ENCODE measurements at places on chromosomes 5 and 9.

DNA sequence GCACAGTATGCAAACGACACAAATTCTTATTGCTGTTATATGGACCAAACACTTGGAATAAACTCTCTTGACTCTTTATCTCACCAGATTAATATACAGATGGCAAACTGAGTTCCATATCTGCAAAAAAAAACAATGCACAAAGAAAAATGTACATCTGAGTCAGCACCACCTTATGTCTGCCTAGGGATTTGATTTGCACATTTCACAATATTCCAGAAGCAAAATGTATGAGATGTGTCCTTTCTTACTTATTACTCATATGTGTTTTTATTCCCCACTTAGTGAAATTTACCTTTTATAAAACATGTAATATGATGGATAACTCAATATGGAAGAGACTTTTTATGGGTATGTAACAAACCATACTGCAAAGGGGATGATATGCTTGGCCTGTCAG is 236.9 kb downstream of the GLIS3 start:
- DNase-seq, result no peak

GRCh38 chr5:72107901-72108201 is 576 bp downstream of the MAP1B start:
- DNase-seq, result no peak

DNA sequence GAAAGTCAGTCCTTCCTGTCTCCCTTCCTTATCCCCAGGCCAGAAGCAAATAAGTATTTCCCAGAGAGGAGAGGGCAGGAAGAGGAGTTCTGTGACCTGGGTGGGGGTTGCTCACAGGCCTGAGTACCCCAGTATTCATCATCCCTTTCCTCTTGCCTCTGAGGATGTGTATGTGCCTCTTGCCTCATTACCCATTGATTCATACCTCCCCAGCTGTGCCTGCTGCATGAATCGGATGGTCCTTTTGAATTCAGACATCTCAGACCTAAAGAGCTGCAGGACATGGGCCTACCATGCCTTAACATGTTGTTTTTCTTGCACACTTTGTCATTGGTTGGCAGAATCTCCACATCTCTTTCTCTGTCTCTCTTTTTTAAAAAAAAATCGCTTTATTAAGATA is 112.8 kb upstream of the SHB start:
- no peak for DNase-seq

GRCh38 chr5:87116825-87117512 is 150.7 kb upstream of the RASA1 start:
- no peak for DNase-seq

- DNase-seq, result no peak
These were observed 109.8 kb downstream of the ACTL7B start for GRCh38 chr9:108746001-108746400.

DNA sequence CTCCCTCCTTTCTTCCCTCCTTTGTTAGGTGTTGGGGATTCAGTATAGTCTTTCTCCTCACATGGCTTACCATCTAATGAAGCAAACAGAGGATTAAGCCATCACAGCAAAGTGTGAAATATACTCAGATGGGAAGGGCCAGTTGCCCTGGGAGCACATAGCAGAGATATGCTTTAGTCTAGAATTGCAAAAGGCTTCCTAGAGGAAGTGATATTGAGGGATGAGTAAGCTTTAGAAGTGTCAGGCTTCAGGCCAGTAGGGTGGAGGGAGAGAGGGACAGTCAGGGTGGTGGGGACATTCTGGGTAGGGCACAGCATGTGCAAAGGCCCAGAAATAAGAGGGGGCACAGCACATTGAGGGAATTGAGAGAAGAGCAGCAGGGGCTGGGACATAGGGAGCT is 46.2 kb upstream of the GLRA1 start:
- no peak for DNase-seq

DNA sequence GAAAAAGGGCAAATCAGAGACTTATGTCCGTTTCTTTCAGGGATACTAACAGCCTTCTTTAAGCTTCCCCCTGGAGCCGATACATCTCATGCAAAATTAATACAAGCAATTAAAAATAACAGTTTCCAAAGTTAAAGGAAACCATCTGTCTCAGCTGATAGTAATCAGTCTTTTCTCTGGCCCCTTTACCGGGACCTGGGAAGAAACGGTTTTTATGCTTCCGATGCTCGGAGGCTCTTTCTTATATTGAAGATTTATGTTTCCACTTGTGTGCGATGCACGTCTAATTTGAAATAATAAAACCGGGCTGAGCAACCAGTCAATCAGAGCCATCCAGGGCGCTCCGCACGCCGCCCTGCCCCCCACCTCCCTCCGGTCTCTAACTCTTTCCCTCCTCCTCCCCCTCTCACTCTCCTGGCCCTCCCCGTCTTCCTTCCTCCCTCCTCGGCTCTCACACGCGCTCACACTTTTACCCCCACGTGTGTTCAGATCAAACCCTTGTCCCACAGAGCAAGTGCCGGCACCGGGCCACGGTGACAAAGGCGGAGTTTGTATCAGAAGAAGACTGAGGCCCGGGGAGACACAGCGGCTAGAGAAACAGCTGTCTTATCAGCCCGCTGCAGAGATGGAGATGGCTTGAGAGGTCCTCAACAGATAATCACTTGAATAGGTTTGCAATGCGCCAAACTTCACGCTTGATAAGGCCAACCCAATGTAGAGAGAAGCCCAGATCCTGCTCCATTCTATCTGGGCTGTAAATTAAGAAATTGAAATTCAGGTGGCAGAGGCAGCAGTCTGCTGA is 5.1 kb upstream of the ELAVL2 start:
- DNase-seq, result no peak

DNA sequence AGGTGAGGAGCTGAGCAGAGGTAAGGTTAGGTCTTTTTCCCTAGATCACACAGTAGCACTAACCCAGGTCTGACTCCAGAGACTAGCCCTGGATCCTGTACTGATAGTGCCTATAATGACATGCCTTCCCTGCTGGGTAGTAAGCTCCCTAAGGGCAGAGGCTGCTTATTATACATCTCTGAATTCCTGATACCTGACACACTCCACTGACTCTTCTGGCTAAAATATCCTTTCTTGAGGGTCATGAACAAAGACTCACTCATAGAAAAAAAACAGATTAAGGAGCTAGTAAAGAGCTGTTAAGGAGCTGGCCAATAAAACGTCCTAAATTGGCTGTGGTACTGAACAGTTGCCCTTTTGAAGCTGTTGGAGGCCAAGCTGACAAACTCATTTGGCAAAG is 149.0 kb upstream of the ITGA1 start:
- no peak for DNase-seq

DNA sequence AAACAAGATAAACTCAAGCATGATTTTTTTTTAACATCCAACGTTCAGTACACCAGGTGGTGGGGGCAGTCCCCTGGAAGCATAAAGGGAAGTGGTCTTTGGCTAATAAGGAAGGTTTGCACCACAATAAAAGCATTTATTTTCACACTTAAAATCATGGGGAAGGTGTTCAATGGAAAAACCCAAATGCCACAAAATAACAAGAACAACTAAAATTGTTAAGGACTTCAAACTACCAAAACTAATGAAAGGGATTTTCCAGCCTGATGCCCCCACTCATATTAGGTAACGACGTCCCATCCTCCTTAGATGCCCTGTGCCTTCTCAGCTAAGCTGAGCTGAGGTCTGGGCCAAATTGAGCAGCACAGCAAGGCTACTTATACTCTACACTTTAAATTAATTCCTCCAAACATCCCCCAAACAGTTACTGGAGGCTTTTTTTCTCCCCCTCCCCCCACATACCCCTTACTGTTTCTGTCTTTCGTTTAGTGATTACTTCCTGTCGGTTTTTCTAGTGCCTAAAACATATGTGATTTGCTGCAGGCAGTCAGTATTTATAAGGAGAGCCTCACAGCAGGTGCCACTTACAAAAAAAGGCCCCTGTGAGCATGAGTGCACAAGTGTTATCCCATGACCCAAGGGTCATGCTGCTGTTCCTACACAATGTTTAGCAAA is 259.7 kb upstream of the ZNF608 start:
- no peak for DNase-seq

GRCh38 chr5:33793836-33794549 is 97.8 kb downstream of the ADAMTS12 start:
- DNase-seq, result no peak

DNA sequence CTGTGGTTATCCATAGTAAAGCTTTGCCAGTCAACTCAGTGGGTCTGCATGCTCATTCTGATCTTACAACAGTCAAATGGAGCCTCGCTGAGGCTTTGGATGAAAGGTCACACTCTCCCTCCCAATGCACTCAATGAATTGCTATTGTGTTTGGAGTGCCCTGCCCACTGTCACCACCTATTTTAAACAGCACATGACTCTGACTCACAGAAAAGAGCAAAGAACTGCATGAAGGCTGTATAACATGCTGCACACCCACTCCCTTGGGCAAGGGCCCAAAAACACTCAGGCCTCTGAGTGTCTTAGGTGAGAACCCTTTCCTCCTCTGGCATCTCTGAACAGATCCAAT is 118.7 kb upstream of the CCDC112 start:
- DNase-seq, result no peak

DNA sequence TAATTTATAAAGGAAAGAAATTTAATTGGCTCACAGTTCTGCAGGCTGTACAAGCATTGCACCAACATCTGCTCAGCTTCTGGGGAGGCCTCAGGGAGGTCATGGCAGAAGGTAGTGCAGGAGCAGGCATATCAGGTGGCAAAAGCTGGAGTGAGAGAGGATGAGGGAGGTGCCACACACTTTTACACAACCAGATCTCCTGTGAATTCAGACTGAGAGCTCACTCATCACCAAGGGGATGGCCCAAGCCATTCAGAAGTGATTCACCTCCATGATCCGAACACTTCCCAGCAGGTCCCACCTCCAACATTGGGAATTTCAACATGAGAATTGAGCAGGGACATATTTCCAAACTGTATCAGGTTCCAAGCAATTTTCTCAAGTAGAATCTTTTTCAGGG is 84.7 kb upstream of the BRINP1 start:
- no peak for DNase-seq

- no peak for DNase-seq
These were observed 7.2 kb upstream of the SPINK4 start for GRCh38 chr9:33232815-33233214.

- no peak for DNase-seq
These were observed 152.2 kb downstream of the FGF18 start for GRCh38 chr5:171571663-171572062.
